ENCODE measurements at places on chromosomes 12 and 14. TPM values are rescaled to one million over a fixed set of nuclear protein-coding genes. Genes with fewer than 3 reads are reported as not detected.

The NOVA1 gene
- 6.1 TPM for total RNA-seq

The PZP gene
- total RNA-seq, result under 0.01 TPM

The AQP6 gene
- not detected for total RNA-seq

The FAM90A1 gene
- 0.13 TPM for total RNA-seq

The GAS2L3 gene
- total RNA-seq, result 13.6 TPM

The SERPINA9 gene
- not detected for total RNA-seq

The BTG1 gene
- 29.5 TPM for total RNA-seq

The SHMT2 gene
- total RNA-seq, result 276 TPM

The CLEC12A gene
- total RNA-seq, result not detected

The OR6C2 gene
- total RNA-seq, result not detected

The CMA1 gene
- not detected for total RNA-seq

The OR6C6 gene
- total RNA-seq, result not detected

The NRXN3 gene
- 1.8 TPM for total RNA-seq

The BEST3 gene
- not detected for total RNA-seq

The C12orf76 gene
- total RNA-seq, result 5.3 TPM

The GALNT4 gene
- total RNA-seq, result 7.4 TPM

The KRT7 gene
- 5.2 TPM for total RNA-seq

The PTHLH gene
- 2.3 TPM for total RNA-seq

The ADAM21 gene
- total RNA-seq, result 0.32 TPM

The B4GALNT3 gene
- not detected for total RNA-seq

The GPR132 gene
- total RNA-seq, result 0.16 TPM

The RTL1 gene
- total RNA-seq, result not detected

The OVCH1 gene
- 0.08 TPM for total RNA-seq

The SLCO1A2 gene
- not detected for total RNA-seq

The ADCY4 gene
- total RNA-seq, result 0.88 TPM

The CREBL2 gene
- total RNA-seq, result 21.1 TPM

The ADAMTS20 gene
- total RNA-seq, result 0.24 TPM

The HOXC9 gene
- 1.0 TPM for total RNA-seq

The GPD1 gene
- total RNA-seq, result 0.16 TPM

The TBX3 gene
- 96.8 TPM for total RNA-seq

The TSPAN9 gene
- 27.4 TPM for total RNA-seq

All from epithelial cell of alveolus of lung (primary cell).